ENCODE measurements at places on chromosomes 7 and 10.

DNA sequence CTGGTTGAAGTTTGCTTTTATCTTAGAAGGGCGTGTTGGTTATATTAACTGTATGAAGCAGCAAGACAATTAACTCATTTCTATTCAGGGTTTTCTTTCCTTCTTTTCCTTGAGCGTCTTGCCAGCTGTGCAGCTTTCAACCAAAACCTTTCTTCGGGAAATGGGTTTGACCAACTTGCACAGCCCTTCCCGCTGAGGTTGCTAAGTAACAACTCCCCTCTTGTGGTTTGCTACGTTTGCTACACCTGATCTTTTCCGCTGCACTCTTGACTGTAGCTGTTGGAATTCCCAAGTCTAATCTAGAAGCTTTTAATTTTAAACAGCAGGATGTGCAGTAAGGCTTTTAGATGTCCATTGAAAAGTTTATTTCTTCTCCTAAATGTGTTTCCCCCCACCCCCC, 116.9 kb downstream of the CDCA7L start:
- DNase-seq = no peak

- DNase-seq = peak; percentile 73
These were observed at the start of gene AKR1B1 for GRCh38 chr7:134458806-134459698. TSS of gene AKR1B1 (minus strand) at chr7:134459100. CDS start at chr7:134459062, 38 bp downstream.

- no peak for DNase-seq
These were observed 491.1 kb upstream of the AKR1E2 start for GRCh38 chr10:4334871-4335270.

GRCh38 chr7:155984028-155984580, 171.8 kb upstream of the SHH start:
- no peak for DNase-seq

GRCh38 chr7:140230516-140230860, 53.7 kb upstream of the KDM7A start:
- no peak for DNase-seq

- DNase-seq = no peak
These were observed 54.8 kb upstream of the CACUL1 start for GRCh38 chr10:118809357-118810220.

- DNase-seq = no peak
These were observed 6.2 kb upstream of the CELF2 start for GRCh38 chr10:11011436-11011835.

GRCh38 chr10:92177546-92177945, 113.3 kb downstream of the CPEB3 start:
- no peak for DNase-seq

- no peak for DNase-seq
These were observed 34.0 kb downstream of the DNAJB12 start for GRCh38 chr10:72320676-72321247.

GRCh38 chr10:121032460-121032859, 181.3 kb downstream of the WDR11 start:
- no peak for DNase-seq

DNA sequence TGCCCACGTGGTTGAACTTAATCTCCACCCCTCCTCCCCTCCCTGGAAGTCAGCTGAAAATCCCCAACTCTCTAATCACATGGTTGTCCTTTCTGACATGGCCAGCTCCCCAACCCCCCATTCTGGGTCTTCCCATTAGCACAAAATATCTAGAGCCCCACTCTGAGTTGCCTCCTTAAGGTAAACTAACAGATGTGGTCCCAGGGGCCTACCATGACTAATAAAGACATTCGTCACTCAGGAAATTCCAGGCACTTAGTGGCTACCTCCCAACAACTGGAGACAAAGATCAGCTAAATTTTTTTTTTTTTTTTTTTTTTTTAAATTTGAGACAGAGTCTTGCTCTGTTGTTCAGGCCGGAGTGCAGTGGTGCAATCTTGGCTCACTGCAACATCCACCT, 21.1 kb downstream of the CCDC126 start:
- no peak for DNase-seq

- DNase-seq = no peak
These were observed 103.2 kb downstream of the NRG3 start for GRCh38 chr10:81978238-81978637.

DNA sequence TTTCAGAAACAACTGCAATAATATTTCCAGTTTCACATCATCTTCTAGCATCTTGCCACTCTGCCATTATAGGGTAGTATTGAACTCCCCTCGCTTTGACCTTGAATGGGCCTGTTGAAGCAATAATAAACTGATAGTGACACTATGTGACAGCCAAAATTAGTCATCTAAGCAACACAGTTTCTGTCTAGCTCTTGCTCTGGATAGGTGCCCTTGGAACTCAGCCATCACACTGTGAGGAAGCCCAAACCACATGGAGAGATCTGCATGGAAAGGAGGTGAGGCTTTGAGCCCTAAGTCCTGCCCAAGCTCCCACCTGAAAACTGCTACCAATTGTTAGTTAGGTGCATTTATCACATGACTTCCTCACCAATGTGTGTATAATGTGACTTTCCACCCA, 18.1 kb upstream of the KCND2 start:
- no peak for DNase-seq

DNA sequence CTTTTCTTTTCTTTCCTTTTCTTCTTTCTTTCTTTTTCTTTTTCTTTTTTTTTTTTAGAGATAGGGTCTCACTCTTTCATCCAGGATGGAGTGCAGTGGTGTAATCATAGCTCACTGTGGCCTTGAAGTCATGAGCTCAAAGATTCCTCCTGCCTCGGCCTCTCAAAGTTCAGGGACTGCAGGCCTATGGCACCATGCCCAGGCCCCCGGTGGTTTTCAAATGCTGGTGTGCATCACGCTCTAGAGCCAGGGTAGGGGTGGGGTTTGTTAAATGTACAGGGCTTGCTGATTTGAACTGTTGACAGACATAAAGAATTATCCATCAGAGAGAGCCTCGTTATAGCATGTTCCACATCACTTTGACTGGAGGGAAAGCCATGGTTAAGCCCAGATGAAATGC, 5.8 kb downstream of the MINDY4 start:
- DNase-seq = no peak

GRCh38 chr7:95596198-95597063, at the start of gene PDK4:
TSS of gene PDK4 (minus strand) at chr7:95596516. CDS start at chr7:95596293, 223 bp downstream.
- DNase-seq = no peak

All from stimulated activated CD8-positive, alpha-beta memory T cell treated with anti-CD3 and anti-CD28 coated beads, Interleukin-7, amount 100 ng/mL, for 1 hour (primary cell).